ENCODE measurements at places on chromosomes 7 and 10.
A peak's percentile ranks its signal among the peaks of the same experiment; 100 is the strongest.

GRCh38 chr10:113924664-113925063 lies 70.2 kb downstream of the NHLRC2 start:
- DNase-seq, result no peak

- peak; percentile 59 for DNase-seq
Measured at GRCh38 chr10:26725837-26726727, 28.6 kb downstream of the PDSS1 start.

DNA sequence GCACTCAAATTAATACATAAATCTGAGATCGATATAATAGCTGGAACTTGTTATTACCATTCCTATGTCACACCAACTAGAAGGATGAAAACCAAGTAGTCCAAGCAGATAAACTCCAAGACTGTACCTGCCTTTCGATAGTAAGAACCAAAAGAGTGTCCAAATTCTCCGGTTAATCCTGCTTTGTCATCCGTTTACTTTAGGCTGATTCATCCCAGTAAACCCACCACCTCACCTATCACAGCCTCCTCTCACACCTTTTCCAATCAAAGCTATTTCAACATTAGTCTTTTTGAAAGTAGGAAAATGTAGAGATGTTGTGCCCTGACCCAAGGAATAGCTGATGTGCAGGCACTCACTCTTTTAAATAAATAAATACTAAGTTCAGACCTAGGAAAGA lies 177.2 kb downstream of the CTNNA3 start:
- DNase-seq, result no peak

DNA sequence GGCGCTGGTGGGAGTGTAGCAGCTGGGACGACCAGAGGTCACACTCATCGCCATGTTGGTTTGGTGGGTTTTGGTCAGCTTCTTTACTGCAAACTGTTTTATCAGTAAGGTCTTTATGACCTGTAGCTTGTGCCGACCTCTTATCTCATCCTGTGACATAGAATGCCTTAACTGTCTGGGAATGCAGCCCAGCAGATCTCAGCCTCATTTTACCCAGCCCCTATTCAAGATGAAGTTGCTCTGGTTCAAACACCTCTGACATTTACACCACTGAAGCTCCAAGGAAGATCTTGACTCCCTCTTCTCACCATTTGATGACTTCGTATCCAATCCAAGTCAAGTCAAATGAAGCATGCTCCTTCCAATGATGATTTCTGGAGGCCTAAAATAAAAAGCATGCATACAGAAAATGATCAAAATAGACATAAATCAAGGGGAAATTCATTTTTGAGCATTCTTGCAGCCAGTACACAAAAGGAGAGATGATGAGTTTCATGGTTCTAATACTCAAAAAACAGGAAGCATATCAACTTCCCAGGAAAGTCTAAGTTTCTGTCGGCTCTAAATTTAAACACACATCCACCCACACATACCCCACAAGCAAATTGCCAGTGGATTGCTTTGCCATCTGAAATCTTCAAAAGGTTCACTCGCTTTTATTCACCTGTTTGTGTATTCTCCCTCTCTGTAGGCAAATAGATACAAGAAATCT lies 2.4 kb upstream of the PSMG3 start:
- DNase-seq, result no peak

DNA sequence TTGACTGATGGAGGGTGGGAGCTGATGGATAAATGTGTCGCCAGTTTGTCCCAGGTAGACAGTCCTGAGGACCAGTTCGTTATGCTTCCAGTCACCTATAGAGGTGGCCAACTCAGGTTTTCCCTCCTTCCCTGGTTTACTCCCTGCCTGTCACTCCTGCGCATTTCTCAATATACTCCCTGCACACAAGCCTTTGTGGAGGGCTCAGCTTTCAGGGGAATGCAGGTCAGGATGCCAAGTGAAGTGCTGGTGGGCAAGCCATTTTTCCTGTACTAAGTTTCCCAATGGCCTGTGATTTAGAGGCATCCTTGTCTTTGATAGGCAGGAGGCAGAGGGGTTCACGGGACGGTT lies 473.5 kb upstream of the ZMIZ1 start:
- DNase-seq, result no peak

GRCh38 chr7:47979832-47980181 lies 392 bp upstream of the HUS1 start:
- no peak for DNase-seq

DNA sequence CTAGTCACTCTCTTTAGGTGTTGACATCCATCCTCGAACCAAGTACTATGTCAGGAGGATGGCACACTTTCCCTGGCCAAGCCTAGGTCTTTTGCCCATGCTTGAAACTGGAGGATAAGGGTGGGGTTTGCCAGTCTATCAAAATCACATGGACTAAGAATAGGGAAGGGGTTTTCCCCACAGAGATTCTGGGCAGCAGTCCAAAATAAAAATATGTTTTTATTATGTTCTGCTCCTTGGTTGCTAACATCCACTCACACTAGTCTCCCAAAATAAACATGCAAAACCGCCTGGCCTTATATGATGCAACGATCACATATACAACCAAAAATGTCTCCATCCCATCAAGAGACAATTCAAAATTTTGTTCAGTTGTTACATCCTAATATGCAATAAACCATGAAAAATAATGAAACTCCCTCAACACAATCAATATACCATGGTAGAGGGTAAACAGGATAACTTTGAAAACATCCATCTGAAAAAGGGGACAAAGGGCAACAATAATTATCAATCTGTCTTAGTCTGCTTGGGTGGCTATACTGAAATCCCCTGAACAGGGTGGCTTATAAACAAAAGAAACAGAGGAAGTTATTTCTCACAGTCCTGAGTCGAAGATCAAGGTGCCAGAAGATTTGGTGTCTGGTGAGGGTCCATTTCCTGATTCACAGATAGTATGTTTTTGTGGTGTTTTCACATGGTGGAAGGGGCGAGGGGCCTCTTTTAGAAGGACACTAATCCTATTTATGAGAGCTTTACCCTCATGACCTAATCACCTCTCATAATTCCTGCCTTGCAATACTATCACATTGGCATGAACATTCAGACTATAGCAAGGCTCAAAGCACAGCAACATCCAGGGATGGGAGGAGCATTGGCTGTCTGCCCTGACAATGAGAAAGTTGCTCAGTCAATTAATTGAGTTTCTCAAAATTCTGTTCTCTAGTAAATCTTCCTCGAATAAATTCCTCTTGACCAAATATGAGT lies 159.3 kb downstream of the ETV1 start:
- no peak for DNase-seq
